ENCODE measurements at places on chromosomes 3 and 15. TPM values are rescaled to one million over a fixed set of nuclear protein-coding genes. Genes with fewer than 3 reads are reported as not detected.

DNA sequence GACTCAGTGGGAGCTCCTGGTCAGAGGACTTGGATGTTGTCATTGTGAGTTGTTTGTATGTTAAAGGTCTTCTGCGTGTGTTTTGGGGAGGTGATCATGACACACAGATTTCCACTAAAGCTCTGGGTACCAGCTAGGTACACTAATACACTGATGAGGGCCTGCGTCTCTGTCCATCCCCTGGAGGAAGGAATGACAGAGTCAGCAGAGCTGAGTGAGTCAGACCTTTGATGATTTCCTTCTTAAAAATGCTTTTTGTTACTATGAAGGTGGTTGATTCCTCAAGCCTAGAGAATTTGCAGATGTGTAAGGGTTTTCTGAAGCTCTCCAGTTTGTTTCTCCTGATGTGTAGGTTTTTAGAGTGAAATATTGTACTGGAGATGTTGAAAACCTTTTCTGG is 424.1 kb upstream of the TPM1 start:
- DNase-seq = no peak

TNFSF10 gene
- not detected for total RNA-seq

SLC27A2 gene
- 9.4 TPM for total RNA-seq

LINGO1 gene
- 63.1 TPM for total RNA-seq

Data from GM23338 (cell line).